ENCODE measurements at places on chromosomes 11 and 22.

GRCh38 chr11:9708544-9708943 lies 44.7 kb downstream of the SWAP70 start:
- no peak for DNase-seq

DNA sequence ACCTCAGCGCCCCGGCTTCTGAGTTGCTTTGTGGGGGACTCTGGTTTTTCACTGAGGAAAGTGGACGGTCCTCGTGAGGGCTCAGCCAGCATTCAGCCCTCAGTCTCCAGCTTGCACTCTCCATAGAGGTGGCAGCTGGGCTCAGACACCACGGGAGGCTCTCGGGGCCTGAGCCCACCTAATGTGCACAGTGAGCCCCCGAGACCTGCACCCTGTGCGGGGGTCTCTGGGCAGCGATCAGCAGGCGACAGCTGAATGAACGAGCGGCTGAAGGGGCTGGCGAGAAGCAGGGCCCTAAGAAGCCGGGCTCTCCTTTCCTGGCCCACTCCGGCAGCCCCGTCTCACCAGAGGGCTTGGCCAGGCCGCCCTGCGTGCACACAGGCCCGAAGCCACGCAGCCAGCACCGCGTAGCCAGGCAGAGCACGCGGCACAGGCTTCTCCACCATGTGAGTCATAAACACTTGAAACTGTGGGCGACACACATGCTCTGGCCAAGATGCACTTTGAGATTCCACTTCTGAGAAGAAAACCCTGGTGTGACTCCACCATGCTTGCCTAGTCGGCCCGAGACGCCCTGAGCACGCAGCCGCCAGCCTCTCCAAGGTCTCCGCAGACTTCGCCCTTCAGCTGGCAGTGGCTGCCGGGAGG lies 28.0 kb downstream of the TOLLIP start:
- DNase-seq = no peak

DNA sequence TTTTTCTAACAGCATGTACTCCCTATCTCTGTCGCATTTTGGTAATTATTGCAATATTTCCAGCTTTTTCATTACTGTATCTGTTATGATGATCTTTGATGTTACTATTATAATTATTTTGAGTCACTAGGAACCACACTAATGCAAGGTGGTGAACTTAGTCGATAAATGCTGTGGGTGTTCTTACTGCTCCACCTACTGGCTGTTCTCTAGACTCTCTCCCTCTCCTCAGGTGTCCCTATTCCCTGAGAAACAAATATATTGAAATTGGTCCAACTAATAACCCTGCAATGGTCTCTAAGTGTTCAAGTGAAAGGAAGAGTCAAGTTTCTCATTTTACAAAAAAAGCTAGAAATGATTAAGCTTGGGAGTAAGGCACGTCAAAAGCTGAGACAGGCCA lies 10.5 kb downstream of the ARL14EP start:
- DNase-seq = no peak

GRCh38 chr22:17013396-17014100 lies 5.5 kb upstream of the GAB4 start:
- DNase-seq = no peak

DNA sequence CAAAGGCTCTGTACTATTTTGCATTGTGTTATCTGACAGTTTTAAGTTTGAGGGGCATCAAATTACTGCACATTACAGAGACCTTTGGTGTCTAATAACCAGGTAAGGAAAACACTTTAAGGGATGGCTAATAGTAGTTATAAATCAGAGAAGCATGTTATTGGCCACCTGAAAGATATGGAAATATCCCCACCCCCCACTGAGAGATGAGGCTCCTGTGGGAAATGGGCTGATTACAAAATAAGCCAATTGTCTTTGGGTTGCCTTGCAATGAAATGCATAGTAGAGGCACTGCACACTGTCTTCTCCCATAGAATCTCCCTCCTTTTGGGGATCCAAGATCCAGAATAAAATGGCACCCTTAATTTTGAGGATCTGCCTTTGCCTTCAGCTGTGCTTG lies 91.0 kb downstream of the IGLL5 start:
- DNase-seq = no peak

DNA sequence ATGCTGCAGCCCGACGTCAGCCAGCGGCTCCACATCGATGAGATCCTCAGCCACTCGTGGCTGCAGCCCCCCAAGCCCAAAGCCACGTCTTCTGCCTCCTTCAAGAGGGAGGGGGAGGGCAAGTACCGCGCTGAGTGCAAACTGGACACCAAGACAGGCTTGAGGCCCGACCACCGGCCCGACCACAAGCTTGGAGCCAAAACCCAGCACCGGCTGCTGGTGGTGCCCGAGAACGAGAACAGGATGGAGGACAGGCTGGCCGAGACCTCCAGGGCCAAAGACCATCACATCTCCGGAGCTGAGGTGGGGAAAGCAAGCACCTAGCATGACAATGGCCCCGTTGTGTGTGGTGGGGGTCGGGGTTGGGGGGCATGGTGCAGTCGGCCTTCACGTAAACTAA lies 1.0 kb downstream of the TSSK2 start:
- DNase-seq = no peak

GRCh38 chr11:68271023-68271780 lies 571 bp downstream of the C11orf24 start:
- DNase-seq = peak; percentile 24

GRCh38 chr11:114924042-114924441 lies 245.7 kb downstream of the NXPE2 start:
- no peak for DNase-seq

DNA sequence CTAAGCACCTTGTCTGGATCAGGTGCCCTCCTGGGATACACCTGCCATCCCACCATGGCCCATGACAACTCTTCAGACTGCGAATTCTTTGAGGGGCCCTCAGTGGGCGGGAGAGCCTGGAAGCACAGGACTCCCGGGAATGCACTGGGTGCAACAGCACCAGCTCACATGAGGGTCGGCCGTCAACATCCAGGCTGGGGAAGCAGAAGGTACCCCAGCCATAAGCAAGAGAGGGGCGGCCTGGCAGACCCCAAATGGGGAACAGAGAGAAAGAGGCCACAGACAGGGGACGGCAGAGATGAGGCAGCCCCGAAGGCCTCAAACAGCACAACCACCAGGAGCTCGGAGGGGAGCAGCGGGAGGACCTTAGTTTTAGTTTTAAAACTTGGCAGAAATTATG lies 94.4 kb downstream of the PHF21B start:
- no peak for DNase-seq

All from activated CD4-positive, CD25-positive, alpha-beta regulatory T cell treated with anti-CD3 and anti-CD28 coated beads, Interleukin-2, amount 50 U/mL, for 16 hours (primary cell).